Stimulated activated CD8-positive, alpha-beta memory T cell treated with anti-CD3 and anti-CD28 coated beads, Interleukin-4, amount 100 ng/mL, for 4 hours (primary cell): ENCODE measurements at places on chromosomes 5 and 9.

DNA sequence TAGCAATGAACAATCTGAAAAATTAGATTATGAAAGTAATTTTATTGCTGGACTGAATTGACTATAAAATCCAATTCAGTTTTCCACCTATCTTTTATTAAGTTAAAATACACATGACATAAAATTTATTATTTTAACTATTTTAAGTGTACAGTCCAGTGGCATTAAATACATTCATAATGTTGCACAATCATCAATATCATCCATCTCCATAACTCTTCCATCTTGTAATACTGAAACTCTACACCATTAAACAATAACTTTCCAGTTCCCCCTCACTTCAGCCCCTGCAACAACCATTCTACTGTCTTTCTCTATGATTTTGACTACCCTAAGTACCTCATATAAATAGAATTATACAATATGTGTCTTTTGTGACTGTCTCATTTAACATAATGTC is 200.6 kb upstream of the ITGA1 start:
- no peak for DNase-seq

GRCh38 chr5:124675931-124676846 is 70.2 kb downstream of the ZNF608 start:
- no peak for DNase-seq

DNA sequence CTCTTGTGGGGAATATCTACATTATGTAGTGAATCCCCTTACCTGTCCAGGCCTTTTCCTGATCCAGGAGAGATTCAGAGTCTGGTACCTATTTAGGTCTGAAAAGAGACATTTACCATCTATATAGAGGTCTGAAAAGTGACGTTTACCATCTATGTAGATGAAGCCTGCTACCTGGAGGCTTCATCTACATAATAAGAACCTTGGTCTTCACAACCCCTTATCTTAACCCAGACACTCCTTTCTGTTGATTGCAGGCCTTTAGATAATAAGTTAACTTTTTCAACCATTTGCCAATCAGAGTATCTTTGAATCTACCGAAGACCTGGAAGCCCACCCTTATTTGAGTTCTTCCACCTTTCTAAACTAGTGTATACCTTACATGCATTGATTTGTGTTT is 113.0 kb upstream of the DMRT1 start:
- DNase-seq = no peak

DNA sequence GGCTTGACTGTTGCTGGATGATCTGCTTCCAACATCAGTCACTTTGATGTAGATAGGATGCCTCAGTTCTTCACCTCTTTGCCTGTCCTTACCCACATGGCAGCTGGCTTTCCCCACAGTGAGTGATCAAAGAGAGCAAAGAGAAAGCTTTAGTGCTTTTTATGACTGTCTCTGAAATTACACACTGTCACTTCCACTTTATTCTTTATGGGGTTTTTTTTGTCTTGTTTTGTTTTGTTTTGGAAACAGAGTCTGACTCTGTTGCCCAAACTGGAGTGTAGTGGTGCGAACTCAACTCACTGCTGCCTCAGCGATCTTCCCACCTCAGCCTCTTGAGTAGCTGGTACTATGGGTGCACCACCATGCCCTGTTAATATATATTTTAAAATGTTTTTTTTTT is 32.4 kb upstream of the C5orf24 start:
- no peak for DNase-seq

- DNase-seq = no peak
These were observed 78.4 kb upstream of the ITGA1 start for GRCh38 chr5:52709167-52709925.
